ENCODE measurements at places on chromosomes 11 and 22.

GRCh38 chr11:72754544-72755155, 2.4 kb upstream of the ARAP1 start:
- DNase-seq = no peak

- no peak for DNase-seq
Measured at GRCh38 chr11:100769617-100770016, 82.5 kb downstream of the ARHGAP42 start.

DNA sequence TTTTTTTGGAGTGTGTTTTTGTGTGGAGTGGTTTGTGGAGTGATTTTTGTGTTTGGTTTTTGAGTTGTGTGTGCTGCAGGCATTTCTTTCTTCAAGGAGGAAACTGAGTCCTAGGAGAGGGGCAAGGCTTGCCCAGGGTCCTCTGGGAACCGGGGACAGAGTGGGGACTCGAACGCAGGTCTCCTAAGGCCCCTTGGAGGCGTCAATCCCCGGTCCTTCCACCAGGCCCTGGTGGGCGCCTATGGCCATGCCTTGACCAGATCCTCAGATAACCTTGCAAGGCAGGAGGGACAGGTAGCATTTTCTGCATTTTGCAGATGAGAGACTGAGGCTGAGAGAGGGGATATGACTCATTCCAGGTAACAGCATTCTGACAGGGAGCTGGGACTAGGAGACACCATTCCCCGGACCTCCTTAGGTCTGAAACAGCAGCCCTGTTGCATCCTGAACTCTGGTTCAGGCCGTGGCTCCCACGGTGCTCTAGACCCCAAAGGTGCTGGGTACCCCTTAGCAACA, 39.1 kb downstream of the MYO7A start:
- no peak for DNase-seq

- DNase-seq = no peak
Measured at GRCh38 chr11:93662175-93662570, 691 bp downstream of the CEP295 start.

DNA sequence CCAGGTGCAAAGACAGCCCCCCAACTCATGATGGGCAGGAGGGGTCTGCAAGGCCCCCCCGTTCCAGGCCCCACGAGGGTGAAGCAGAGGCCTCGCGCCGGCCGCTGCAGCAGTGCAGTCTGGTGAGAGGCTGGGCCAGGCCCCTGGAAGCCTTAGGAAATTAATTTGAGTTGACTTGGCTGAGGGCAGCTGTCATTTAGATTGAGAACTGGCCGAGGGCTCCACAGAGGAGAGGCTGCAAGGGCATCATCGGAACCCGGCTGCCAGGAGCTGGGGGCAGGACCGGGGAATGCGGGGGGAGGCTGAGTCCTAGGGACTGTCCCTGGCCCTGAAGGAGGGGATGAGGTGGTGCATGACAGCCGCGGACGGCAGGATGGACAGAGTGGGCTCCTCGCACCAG, 39.9 kb downstream of the MN1 start:
- DNase-seq = no peak

Data from activated CD4-positive, CD25-positive, alpha-beta regulatory T cell treated with anti-CD3 and anti-CD28 coated beads, Interleukin-2, amount 50 U/mL, for 16 hours (primary cell).